Activated T-cell treated with anti-CD3 and anti-CD28 coated beads, Interleukin-2, amount 50 U/mL, for 72 hours (primary cell): ENCODE measurements at places on chromosomes 16 and 17.

GRCh38 chr16:23920899-23921298 lies 85.1 kb downstream of the PRKCB start:
- H3K4me3 ChIP-seq = peak overlapping the region; percentile 11
- H3K4me1 ChIP-seq = peaks cover 71% of the 10 kb centered on the region
- H3K36me3 ChIP-seq = peaks cover 38% of the 10 kb centered on the region
- DNase-seq = peak; percentile 32

GRCh38 chr16:31382485-31383161 lies 10.5 kb upstream of the ITGAD start:
- H3K4me3 ChIP-seq = no peak overlapping the region
- H3K36me3 ChIP-seq = no peaks in the 10 kb centered on the region
- DNase-seq = peak; percentile 73
- no peak overlapping the region for H3K27ac ChIP-seq
- peaks cover 4% of the 10 kb centered on the region for H3K27me3 ChIP-seq

DNA sequence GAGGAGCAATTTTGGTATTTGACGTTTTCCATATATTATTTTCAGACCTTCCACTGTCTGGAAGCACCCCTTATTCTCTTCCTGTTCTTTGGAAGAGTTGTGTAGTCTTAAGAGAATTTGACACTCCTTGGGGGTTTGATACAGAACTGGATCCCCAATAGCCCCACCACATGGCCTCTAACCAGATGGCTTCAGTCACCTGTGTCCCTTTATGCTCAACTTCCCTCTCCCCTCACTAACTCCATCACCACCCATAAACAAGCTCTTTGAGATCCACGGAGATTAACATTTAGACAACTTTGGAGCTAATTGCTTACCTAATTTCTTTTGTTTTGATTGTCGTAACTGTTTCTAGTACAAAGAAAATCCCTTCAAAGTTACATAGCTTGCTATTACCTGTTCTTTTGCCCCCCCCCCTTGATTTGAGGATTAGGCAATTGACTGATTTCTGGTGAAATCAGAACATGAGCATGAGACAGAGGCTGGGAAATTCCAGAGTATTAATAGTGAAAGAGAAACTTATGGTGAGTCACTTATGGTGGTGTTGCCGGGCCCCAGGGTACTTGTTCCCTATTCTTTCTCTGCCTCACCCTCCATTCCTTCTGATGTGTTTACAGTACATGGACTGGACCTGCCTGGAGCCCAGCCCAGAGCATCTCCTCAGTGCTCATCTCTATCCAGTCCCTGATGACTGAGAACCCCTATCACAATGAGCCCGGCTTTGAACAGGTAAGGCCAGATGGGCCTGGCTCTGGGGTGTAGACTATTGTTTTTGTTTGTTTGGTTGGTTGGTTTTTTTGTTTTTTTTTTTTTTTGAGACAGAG lies 7.5 kb downstream of the UBE2Z start:
- H3K27me3 ChIP-seq = no peaks in the 10 kb centered on the region
- H3K27ac ChIP-seq = peak overlapping the region; percentile 99
- peaks cover 62% of the 10 kb centered on the region for H3K4me1 ChIP-seq
- peak overlapping the region; percentile 87 for H3K4me3 ChIP-seq
- DNase-seq = peak; percentile 82
- peaks cover 57% of the 10 kb centered on the region for H3K36me3 ChIP-seq

GRCh38 chr17:67107171-67107570 lies 62.8 kb downstream of the CACNG1 start:
- H3K36me3 ChIP-seq = peaks cover 28% of the 10 kb centered on the region
- DNase-seq = no peak
- H3K4me3 ChIP-seq = no peak overlapping the region
- peaks cover 13% of the 10 kb centered on the region for H3K4me1 ChIP-seq
- H3K27ac ChIP-seq = no peak overlapping the region

GRCh38 chr17:77058016-77058415 lies 82.8 kb upstream of the SEC14L1 start:
- no peaks in the 10 kb centered on the region for H3K27me3 ChIP-seq
- H3K4me1 ChIP-seq = no peaks in the 10 kb centered on the region
- no peak overlapping the region for H3K4me3 ChIP-seq
- H3K36me3 ChIP-seq = no peaks in the 10 kb centered on the region
- H3K27ac ChIP-seq = no peak overlapping the region
- DNase-seq = no peak
